Dermis blood vessel endothelial cell (primary cell): ENCODE measurements at places on chromosomes 16 and 17. TPM values are rescaled to one million over a fixed set of nuclear protein-coding genes. Genes with fewer than 3 reads are reported as not detected.

Gene GID4
- total RNA-seq = 6.3 and 8.8 TPM in 2 replicates

Gene OR3A3
- total RNA-seq = not detected in 2 replicates

Gene DRC7
- 0.09 TPM in 1 of 2 replicates, not detected in the other for total RNA-seq

Gene PYDC1
- total RNA-seq = not detected in 2 replicates

Gene CIBAR2
- total RNA-seq = not detected in 2 replicates

Gene ANKS4B
- not detected in 2 replicates for total RNA-seq

Gene SDR42E2
- not detected in 2 replicates for total RNA-seq

Gene OMG
- total RNA-seq = 3.1 and 4.4 TPM in 2 replicates

Gene TMEM220
- 1.5 and 2.7 TPM in 2 replicates for total RNA-seq

Gene OTOA
- total RNA-seq = 0.09 TPM in 1 of 2 replicates, not detected in the other

Gene SEZ6L2
- total RNA-seq = 0.68 and 2.2 TPM in 2 replicates

Gene MC1R
- 2.3 and 2.6 TPM in 2 replicates for total RNA-seq

Gene KCNAB3
- 0.05 and 0.68 TPM in 2 replicates for total RNA-seq

Gene CCL1
- total RNA-seq = not detected in 2 replicates

Gene MMP28
- total RNA-seq = 14.1 and 38.1 TPM in 2 replicates

Gene CPHXL2
- not detected in 2 replicates for total RNA-seq

Gene MEIOC
- under 0.01 TPM in 2 replicates for total RNA-seq

Gene SLFN12
- total RNA-seq = 63.5 and 75.6 TPM in 2 replicates

Gene TRIM47
- 89.1 and 109 TPM in 2 replicates for total RNA-seq

Gene SLFN13
- total RNA-seq = 3.2 and 5.8 TPM in 2 replicates

Gene TP53TG3F
- total RNA-seq = not detected in 2 replicates

Gene SLC43A2
- 33.9 and 53.5 TPM in 2 replicates for total RNA-seq

Gene RETREG3
- 63.8 and 72.5 TPM in 2 replicates for total RNA-seq

Gene PTX4
- 0.09 TPM in 1 of 2 replicates, not detected in the other for total RNA-seq

Gene SPOP
- 127 and 144 TPM in 2 replicates for total RNA-seq

Gene SOST
- total RNA-seq = 0.05 TPM in 1 of 2 replicates, not detected in the other

Gene CHST5
- not detected in 2 replicates for total RNA-seq

Gene GAA
- 47.7 and 52.4 TPM in 2 replicates for total RNA-seq

Gene CMTM1
- total RNA-seq = 2.7 and 3.6 TPM in 2 replicates

Gene WSCD1
- total RNA-seq = 43.6 and 49.4 TPM in 2 replicates

Gene HSPB9
- total RNA-seq = 0.17 TPM in 1 of 2 replicates, not detected in the other

Gene TBC1D3E
- not detected in 2 replicates for total RNA-seq
